Foreskin keratinocyte (primary cell): ENCODE measurements at places on chromosomes 6 and 20.

GRCh38 chr6:45540375-45540920, 162.7 kb upstream of the SUPT3H start:
- no peak for DNase-seq

- no peak for DNase-seq
These were observed 294.6 kb upstream of the EPHA7 start for GRCh38 chr6:93713974-93714373.

- DNase-seq = no peak
These were observed 11.3 kb downstream of the KDM1B start for GRCh38 chr6:18166312-18167036.

- no peak for DNase-seq
These were observed 7.0 kb upstream of the KIFC1 start for GRCh38 chr6:33384581-33385020.

DNA sequence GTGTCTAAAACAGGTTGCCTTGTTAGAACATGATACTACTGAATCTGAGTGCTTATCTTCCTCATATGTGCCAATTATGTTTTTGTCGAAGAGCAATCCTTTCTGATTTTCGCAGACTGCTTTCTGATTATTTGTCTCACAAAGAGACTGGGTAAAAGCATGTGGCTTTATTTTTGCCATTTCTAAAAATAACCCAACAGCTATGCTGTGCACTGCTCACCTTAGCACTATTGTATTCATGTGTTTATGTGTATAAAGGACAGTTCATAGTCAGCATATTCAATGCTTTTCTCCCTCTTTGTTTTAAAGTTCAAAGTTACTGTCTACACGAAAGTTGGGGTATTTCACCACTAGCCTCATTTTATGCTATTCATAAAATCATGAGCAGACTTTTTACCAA, 127.0 kb downstream of the SGK1 start:
- no peak for DNase-seq

GRCh38 chr6:162468326-162468725, 259.2 kb downstream of the PRKN start:
- no peak for DNase-seq

- no peak for DNase-seq
These were observed 265.6 kb upstream of the JAG1 start for GRCh38 chr20:10939331-10939941.

DNA sequence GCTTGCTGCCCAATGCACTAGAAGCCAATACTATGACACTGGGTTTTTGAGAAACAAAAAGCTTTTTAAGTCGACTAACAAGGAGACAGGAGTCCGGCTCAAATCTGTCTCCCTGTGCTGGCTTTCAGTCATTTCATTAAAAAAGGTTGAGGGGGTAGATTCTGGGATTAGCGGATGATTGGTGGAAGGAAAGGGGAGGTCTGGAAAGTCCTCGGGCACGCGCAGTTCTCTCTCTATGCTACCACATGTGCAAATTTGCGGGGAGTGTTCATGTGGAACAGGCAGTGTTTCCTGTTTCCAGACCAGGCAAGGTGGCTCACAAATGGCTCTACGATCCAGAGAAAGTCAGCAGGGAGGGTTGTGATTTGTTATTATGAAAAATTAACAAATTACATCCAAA, 89.1 kb upstream of the TOX2 start:
- DNase-seq = no peak

DNA sequence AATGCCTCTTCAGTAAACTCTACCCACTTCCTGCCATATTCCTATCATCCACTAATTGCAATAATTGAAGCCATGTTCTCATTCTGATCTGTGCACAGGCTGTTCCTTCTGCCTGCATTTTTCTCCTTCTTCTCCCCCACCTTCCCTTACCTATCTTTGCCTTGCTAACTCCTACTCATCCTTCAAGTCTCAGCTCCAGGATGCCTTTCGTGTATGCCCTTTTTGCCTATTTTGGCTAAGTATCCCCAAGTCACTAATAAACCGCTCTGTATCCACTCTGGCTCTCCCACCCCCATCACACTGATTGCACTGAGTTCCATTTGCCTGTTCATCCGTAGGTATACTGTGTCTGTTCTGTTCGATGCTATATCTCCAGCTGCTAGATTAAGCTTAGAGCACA, 6.3 kb upstream of the RPN2 start:
- no peak for DNase-seq

DNA sequence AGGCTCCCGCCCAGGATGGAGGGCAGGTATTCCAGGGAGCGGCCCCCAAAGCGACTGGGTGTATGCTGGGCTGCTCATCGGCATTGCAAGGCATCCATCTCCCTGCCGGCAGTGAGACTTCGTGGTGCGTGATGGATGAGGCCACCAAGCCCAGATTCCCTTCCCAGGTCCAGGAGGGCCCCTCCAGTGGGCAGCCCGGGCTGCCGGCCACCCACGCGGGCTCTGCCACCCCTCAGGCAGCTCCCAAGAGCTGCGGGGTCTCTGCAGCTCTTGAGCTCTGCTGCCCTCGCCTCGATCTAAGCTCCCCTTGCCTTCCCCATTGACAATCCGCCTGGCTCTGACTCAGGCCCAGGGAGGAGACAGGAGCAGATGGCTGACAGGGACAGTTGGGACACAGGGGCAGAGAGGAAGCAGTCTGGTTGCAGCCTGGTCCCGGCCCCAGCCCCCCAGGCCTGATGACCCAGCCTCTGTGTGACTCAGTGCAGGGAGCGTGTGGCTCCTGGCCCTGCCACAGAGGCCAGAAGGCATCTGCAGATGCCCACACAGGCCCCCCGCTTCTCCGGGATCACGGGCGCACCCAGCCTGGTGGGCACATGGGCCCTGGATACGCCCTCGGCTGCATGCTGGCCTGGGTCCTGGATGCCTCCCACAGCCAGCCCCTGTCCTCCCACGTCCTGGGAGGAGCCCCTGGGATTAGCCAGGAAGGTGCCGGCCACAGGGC, 33.0 kb downstream of the SLCO4A1 start:
- no peak for DNase-seq

DNA sequence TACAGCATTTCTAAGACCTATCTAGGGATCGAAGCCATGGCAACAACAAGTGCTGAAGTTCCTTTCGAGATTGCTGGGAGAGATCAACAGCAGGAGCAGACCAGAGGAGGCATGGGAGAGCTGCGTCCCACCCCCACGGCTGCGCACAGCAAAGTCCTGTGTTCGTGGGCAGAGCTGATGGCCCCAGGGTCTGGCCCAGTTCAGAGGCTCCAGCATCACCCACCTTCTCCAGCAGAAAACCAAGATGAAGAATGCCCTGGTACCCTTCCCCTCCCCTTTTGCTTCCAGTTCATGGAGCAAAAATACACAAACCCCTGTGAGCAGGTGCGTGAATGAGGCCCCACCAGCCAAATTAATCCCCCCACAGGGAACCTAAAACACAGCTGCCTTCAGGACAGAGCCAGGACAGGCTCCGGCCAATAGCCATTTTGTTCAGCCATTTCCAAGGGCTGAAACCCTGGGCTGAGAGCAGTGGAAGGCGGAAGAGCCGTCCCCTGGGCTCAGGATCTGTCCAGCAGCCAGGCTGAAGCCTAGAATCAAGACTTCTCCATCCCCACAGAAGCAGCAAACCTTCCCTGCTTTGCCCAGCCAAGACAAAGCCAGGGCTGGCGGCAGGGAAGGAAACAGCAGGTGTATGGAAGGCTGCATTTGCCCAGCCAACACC, 102.8 kb downstream of the PREX1 start:
- no peak for DNase-seq

GRCh38 chr6:44837741-44838140, 450.2 kb downstream of the CDC5L start:
- no peak for DNase-seq

- no peak for DNase-seq
These were observed 2.5 kb upstream of the APOBEC2 start for GRCh38 chr6:41050536-41050935.

DNA sequence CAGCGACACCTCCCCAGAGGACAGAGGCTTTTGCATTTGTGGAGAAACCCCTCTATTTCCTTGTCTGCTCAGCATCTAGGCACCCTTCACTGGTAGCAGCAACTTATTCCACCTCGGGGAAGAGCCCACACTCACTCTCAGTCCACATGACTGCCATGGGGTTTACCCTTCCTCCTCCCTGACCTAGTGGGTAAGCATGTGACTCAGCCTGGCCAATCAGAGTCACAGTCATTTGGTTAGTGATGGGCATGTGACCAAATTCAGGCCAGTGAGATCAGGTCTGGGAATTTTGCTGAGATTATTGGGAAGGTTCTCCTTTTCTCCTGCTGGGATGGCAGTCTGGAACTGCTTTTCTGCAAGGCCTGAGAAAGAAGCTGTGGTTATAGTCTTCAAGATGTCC, 145.7 kb upstream of the PHACTR3 start:
- DNase-seq = no peak

- DNase-seq = no peak
These were observed 118.1 kb upstream of the TMEM181 start for GRCh38 chr6:158441716-158442215.

GRCh38 chr20:8209061-8209460, 77.0 kb downstream of the PLCB1 start:
- DNase-seq = no peak

DNA sequence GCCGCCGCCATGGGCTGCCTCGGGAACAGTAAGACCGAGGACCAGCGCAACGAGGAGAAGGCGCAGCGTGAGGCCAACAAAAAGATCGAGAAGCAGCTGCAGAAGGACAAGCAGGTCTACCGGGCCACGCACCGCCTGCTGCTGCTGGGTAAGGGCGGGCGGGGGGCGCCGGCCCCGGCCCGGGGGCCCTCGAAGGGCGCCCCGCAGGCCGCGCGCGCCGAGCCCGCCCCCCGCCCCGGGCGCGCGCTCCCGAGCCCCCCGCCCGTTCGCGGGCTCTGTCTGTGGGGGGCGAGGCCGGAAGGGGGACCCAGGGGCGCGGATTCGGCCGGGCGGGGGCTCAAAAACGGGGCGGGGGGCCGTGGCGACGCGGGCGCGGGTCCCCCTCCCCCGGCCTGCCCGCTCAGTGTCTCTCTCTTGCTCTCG, 39.2 kb downstream of the GNAS start:
- DNase-seq = no peak

GRCh38 chr20:36084897-36085613, 69.5 kb upstream of the EPB41L1 start:
- peak; percentile 28 for DNase-seq

DNA sequence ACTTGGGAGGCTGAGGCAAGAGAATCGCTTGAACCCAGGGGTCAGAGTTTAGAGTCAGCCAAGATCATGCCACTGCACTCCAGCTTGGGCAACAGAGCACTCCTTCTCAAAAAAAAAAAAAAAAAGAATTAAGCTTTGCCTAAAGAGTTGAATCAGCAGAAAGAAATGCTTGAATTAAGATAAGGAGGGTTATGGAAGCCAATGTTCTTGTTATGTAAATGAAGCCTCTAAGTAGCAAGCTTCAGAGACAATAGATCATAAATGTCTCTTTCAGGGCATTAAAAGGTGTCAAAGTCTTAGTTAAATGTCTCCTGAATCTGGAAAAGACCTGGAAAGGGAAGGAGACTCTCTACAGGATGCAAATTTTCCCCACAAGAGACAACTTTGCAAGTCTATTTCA, 69.7 kb upstream of the FAM83B start:
- DNase-seq = no peak

- peak; percentile 36 for DNase-seq
These were observed 43.0 kb upstream of the PKHD1 start for GRCh38 chr6:52130440-52130839.

GRCh38 chr20:60484316-60484715, 526.1 kb downstream of the CDH26 start:
- no peak for DNase-seq

DNA sequence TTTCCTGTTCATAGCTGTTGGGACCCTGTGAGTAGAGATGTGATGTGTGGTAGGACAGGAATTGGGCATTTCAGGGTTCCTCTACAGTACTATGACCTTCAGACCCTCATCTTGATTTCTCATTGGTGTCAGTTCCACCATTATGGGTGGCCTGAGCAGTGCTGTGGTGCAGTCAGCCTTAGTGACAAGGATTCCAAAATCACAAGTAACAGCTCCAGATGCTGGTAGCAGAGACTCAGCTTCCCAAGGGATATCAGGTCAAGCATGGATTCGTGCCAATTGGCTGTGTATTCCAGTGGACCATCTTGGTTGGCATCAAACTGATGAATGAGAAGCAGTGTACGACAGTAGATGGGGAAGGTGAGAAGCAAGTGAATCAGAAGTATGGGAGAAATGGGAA, 3.8 kb downstream of the SMIM26 start:
- no peak for DNase-seq

DNA sequence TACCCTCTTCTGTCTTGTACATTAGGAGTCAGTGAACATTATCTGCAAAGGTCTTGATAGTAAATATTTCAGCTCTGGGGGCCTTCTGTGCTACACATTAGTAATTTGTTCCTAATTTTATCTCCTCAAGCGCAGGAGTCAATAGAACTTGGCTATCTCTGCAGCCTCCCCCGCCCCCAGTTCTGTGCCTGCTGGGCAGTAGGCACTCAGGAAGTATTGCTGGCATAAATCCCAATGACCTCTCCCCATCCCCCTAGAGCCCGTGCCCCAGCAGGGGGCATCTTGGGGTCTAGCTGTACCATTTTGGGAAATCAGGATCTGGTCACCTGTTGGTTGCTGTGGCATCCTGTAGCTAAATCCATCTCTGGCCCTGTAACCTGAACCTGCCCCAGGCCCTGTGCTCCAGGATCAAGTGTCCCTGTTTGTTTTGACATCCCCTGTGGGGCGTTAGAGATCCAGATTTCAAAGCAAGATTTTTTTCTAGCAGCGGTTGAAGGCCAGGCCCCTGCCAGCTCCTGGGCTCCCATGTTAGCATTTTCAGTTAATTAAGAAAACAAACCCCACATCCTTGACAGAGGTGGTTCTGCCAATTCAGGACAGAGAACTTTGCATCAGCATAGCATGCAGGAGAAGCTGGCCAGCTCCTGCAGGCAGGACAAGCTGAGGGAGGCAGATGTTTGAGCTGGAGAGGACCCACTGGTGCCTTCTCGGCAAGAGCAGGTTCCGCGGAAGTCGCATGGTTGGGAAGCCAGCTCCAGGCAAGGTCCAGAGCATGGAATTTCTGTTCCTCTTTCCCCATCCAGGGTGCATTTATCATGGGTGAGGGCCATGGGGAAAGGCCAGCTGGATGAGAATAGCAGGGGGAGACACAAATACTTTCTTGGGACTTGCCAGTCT, 32.1 kb downstream of the DAAM2 start:
- DNase-seq = no peak

GRCh38 chr6:13924949-13925881, at the start of gene RNF182:
TSS of gene RNF182 (plus strand) at chr6:13924952. CDS start at chr6:13977120, 52,168 bp downstream.
- DNase-seq = no peak

GRCh38 chr20:516799-517198, 26.8 kb downstream of the CSNK2A1 start:
- no peak for DNase-seq
